ENCODE measurements at places on chromosomes 5 and 9. TPM values are rescaled to one million over a fixed set of nuclear protein-coding genes. Genes with fewer than 3 reads are reported as not detected.

The C9orf50 gene
- total RNA-seq, result not detected

The SLC9A3 gene
- total RNA-seq, result 1.0 TPM

The IDNK gene
- 4.2 TPM for total RNA-seq

The DMRTA1 gene
- total RNA-seq, result 0.31 TPM

The ZNF189 gene
- total RNA-seq, result 38.3 TPM

The PCDH1 gene
- total RNA-seq, result 7.2 TPM

The CTXN3 gene
- not detected for total RNA-seq

The GLRA1 gene
- total RNA-seq, result not detected

The TYRP1 gene
- 62.1 TPM for total RNA-seq

The NDOR1 gene
- 7.9 TPM for total RNA-seq

The DPH7 gene
- 17.8 TPM for total RNA-seq

The OTP gene
- total RNA-seq, result not detected

The STPG3 gene
- not detected for total RNA-seq

The GPSM1 gene
- total RNA-seq, result 66.3 TPM

The ADGRD2 gene
- 0.15 TPM for total RNA-seq

The RMND5B gene
- total RNA-seq, result 32.2 TPM

The SLC6A18 gene
- total RNA-seq, result not detected

The RUSC2 gene
- 41.4 TPM for total RNA-seq

The SV2C gene
- not detected for total RNA-seq

The MED27 gene
- 21.2 TPM for total RNA-seq

The C1QTNF2 gene
- total RNA-seq, result 1.6 TPM

The TRPM3 gene
- total RNA-seq, result 2.2 TPM

The FAM81B gene
- 6.8 TPM for total RNA-seq

The KIAA0825 gene
- 3.1 TPM for total RNA-seq

The SH3GLB2 gene
- total RNA-seq, result 36.1 TPM

The FRMPD1 gene
- 1.2 TPM for total RNA-seq

The IFNA2 gene
- not detected for total RNA-seq

Measured in right cardiac atrium (tissue), 5 donors.